ENCODE measurements at places on chromosomes 5 and 9. TPM values are rescaled to one million over a fixed set of nuclear protein-coding genes. Genes with fewer than 3 reads are reported as not detected.

GRCh38 chr9:86807367-86807976, 139.8 kb downstream of the GAS1 start:
- DNase-seq: no peak

DNA sequence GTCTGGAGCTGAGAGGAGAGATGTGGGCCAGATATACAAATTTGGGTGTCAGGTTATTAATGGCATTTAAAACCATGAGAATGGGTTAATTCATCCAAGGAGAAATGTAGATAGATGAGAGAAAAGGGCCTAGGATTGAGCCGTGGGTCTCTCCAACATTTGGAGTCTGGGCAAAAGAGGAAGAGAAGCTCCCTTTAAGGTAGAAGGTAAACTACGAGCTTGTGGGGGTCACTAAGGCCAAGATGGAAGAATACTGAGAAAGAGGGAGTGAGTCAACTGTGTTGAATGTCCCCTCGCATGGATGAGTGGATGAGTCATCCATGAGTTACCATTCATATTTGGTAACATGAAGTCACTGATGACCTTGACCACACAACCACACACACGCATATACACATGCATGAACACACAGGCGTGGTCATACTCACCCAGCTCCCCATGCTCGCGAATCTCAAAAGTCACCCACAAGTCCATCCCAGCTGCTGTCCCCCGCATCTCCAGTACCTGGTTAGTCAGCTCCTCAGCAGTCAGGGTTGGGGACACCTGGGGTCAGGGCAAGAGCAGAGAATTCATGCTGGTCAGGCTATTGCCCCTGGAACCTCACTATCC, 6.8 kb upstream of the FCHSD1 start:
- peak; percentile 61 for DNase-seq

The SLC6A18 gene
- total RNA-seq: not detected

The LPAR1 gene
- 199 TPM for total RNA-seq

The PCDHB5 gene
- total RNA-seq: not detected

GRCh38 chr9:124256517-124257069, 1.2 kb upstream of the NEK6 start:
- peak; percentile 86 for DNase-seq

DNA sequence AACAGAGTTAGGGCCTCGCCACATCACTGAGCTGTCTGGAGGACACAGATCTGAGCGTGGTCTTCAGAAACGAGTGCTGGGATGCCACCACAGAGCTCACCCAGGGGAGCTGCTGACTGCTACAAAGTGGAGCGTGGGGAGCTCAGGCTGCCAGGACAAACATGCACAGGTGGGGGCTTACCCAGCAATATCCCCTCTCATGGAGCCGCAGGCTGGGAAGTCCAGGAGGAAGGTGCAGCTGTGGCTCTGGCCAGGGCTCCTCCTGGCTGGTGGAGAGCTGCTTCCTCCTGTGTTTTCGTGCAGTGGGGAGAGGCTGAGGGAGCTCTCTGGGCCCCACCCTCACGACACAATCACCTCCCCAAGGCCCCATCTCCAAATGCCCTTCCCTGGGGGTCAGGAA, 368.6 kb upstream of the IRX4 start:
- DNase-seq: no peak

GRCh38 chr5:157668356-157668755, 3.0 kb upstream of the C5orf52 start:
- DNase-seq: no peak

The ZNF618 gene
- 3.6 TPM for total RNA-seq

DNA sequence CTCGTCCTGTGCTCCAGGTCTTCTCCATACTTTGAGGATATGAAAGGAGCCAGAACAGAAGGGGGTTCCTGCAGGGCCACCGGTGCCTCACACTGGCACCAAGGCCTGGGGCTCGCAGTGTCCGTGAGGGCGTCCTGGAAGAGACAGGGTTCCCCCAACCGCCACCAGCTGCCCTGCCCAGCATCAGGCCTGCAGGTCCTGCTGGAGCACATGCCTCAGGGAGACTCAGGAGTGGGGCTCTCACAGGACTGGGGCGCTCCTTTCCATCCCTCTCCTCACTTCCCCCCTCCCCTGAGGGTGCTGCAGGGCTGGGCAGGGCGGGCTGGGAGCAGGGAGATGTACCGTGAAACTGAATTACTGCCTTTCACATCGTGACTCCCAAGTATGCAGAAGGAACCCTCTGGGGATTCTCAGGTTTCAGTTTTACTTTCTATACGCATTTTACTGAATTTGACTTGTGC, 31.7 kb downstream of the CEP72 start:
- DNase-seq: no peak

The PIP5KL1 gene
- total RNA-seq: not detected

DNA sequence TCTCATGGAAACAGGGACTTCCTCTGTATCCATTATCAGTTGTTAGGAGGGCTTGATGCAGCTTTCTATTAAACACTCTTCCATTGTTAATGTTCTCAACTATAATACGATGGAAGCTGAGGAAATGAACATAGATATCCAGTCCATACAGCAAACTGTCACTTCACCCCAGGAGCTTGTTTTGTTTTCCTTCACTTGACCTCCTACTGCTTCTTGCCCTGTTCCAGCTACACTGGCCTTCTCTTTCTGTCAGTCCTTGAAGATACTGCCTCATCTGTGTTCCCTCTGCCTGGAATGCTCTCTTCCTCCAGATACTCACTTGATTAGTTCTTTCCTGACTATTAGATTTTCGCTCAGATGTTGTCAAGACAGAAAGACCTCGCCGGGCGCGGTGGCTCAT, 17.1 kb downstream of the CTNNA1 start:
- DNase-seq: no peak

The FOXD1 gene
- total RNA-seq: 9.6 TPM

The POU5F2 gene
- total RNA-seq: not detected

DNA sequence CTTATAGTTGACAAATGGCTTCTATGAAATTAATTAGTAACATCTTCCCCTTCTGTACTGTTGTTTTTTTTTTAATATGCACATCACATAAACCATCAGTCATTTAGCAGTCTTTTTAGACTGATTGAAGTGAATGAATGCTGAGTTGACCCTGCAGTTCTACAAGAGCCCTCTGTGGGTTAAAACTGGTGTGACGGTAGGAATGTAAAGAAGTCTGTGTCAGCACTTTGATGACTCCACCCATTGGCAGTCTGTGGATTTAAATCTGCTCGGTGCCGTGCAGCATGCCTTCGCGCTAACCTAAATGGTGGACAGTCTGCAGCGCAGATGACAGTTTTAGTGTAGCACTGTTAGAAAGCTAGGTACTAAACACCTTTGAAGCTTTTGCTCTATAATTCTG, 3.1 kb downstream of the GTF3C4 start:
- DNase-seq: peak; percentile 5

The FAM221B gene
- not detected for total RNA-seq

GRCh38 chr5:535846-536698, 11.8 kb upstream of the SLC9A3 start:
- no peak for DNase-seq

DNA sequence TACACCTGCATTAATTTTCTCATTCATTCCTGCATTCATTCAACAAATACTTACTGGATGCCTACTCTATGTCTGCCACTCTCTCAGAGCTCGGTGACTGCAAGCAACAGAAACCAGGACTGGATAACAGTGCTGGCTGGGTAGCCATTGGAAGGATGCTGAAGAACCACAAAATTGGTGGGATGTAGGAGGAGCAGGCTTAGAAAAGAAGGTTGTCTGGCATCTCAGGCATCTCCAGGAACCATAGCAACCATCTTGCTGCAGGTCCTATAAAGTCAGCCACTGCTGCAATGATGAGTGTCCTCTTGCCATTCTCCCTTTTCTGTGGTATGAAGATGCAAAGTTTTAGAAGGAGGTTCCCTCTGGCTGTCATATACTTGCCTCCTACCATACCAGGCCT, 168.6 kb downstream of the FGF18 start:
- no peak for DNase-seq

DNA sequence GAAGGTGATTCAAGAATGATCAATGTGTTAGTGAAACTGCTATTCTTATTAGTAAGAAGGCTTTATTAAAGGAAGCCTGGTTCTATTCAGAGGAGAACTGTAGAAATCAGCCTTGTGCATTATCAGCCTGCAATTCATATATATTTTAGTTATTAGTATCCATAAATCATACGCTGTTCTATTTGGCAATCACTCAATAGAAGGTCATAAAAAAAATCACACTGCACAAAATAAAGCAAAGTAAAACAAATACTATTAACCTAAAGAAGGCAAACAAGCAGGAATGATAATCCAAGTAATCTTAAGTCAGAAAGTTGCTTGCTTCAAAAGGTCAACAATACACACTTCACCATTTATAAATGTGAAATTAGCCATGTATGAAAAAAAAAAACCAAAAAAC, 138.1 kb downstream of the PDE4D start:
- DNase-seq: no peak

- no peak for DNase-seq
Measured at GRCh38 chr9:19870988-19871387, 82.2 kb upstream of the SLC24A2 start.
